Stimulated activated CD8-positive, alpha-beta memory T cell treated with anti-CD3 and anti-CD28 coated beads, Interleukin-12 subunit alpha, Interleukin-12 subunit beta, amount 100 ng/mL, for 4 hours (primary cell): ENCODE measurements at places on chromosomes 5 and 9.

GRCh38 chr5:111138096-111138495 lies 45.9 kb downstream of the WDR36 start:
- DNase-seq = no peak

GRCh38 chr5:36060420-36060887 lies 6.2 kb downstream of the UGT3A2 start:
- no peak for DNase-seq

- DNase-seq = no peak
Observed at GRCh38 chr9:26809795-26810194, 82.8 kb downstream of the CAAP1 start.

DNA sequence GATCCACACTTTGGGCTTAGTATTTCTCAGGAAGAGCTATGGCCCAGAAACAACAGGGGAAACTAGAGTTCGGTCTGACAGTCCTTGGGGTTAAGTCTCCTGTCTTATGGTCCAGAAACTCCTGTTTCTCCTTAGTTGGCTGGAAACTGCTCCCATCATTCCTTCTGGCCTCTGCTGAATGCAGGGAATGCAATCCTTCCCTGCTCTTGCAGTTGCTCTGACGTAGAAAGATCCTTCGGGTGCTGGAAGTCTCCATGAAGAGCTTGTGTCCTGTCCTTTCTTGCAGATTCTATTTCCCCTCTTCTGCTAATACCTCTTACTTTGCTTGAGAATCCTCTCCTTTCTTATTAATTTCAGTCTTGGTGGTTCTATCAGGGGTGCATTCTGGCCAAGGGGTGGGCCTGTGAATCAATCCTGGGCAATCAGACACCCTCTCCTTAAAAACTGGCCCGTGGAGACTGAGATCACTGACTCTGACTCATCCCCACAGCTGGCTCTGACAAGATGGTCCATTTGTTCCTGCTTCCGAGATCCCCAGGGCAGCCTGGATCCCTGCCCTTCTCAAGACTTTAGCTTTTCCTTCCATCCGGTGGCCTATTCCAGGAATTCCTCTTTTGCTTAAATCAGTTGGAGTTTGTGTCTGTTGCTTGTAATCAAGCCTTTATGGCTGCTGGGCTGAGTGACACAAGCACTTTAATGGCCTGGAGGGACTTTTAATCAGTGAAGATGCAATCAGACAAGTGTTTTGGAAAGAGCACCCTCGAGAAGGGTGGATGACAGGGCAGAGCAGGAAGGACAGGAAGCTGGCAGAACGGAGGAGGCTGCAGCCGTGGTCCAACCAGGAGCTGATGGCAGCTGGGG lies 23.7 kb downstream of the PTGS1 start:
- DNase-seq = no peak

GRCh38 chr9:13568405-13568804 lies 288.9 kb upstream of the MPDZ start:
- no peak for DNase-seq
